ENCODE measurements at places on chromosomes 4 and X.
A peak's percentile ranks its signal among the peaks of the same experiment; 100 is the strongest.

- no peak overlapping the region for H3K4me3 ChIP-seq
- DNase-seq: peak; percentile 88
- H3K27ac ChIP-seq: no peak overlapping the region
- H3K4me1 ChIP-seq: peaks cover 4% of the 10 kb centered on the region
- no peaks in the 10 kb centered on the region for H3K36me3 ChIP-seq
Observed at GRCh38 chr4:11914406-11914805, 485.7 kb upstream of the HS3ST1 start.

GRCh38 chrX:48532161-48532560 lies 7.4 kb upstream of the TBC1D25 start:
- DNase-seq: no peak
- H3K4me3 ChIP-seq: no peak overlapping the region
- no peaks in the 10 kb centered on the region for H3K4me1 ChIP-seq

- H3K27ac ChIP-seq: no peak overlapping the region
- DNase-seq: no peak
- H3K36me3 ChIP-seq: no peaks in the 10 kb centered on the region
- H3K27me3 ChIP-seq: no peaks in the 10 kb centered on the region
- no peaks in the 10 kb centered on the region for H3K4me1 ChIP-seq
Observed at GRCh38 chr4:186958726-186959350, 235.2 kb upstream of the FAT1 start.

DNA sequence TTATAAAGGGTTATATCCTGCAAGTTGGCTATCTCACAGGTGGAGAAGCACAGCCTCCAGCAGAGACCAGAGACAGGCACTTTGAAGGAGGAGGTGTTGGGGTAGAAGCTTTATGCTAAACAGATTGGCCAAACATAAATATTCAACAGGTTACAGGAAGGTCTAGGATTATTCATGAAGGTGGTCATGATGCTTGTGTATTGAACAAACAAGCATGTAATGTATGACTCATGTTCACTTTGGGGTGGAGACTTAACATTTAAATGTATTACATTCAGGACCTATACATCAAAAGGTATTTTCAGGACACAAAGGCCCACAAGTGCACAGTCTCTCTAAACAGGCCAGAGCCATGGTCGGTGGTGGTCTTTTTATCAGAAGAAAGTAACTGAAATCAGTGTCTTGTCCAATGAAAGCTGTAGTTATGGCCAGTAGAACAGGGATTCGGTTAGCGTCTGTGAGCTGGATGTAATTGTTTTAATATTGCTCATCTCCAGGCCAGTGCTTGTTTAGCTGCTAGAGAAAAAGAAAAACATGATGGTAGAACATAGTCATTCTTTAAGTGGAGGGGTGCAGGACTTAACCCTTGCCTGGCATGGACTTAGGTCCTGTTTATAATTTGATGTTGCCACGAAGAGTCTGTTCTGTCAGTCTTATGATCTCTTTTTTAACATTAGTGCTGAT lies 555.2 kb upstream of the PCDH10 start:
- no peak overlapping the region for H3K4me3 ChIP-seq
- H3K4me1 ChIP-seq: no peaks in the 10 kb centered on the region
- no peaks in the 10 kb centered on the region for H3K36me3 ChIP-seq
- no peak for DNase-seq
- H3K27me3 ChIP-seq: no peaks in the 10 kb centered on the region

DNA sequence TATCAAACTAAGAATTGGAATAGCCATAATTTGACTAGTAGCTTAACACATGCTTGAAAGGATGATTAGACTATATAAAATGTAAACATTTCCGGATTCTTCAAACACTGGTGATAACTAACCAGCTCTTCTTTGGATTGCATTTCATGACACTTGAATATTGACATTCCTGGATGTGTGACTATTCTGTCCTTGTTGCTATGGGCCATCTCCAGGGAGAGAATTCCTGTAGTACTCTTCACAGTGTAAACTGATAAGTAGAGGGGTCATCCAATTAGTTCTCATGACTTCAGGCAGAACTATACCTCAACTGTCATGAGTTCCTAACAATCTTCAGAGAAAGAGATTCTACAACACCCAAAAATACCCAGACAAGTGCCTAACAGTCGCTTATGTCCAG lies 1026.7 kb upstream of the TENM3 start:
- H3K27ac ChIP-seq: no peak overlapping the region
- H3K4me3 ChIP-seq: no peak overlapping the region
- H3K36me3 ChIP-seq: no peaks in the 10 kb centered on the region
- H3K27me3 ChIP-seq: no peaks in the 10 kb centered on the region

- no peaks in the 10 kb centered on the region for H3K36me3 ChIP-seq
- no peaks in the 10 kb centered on the region for H3K27me3 ChIP-seq
- no peak for DNase-seq
Observed at GRCh38 chr4:145347684-145348083, 134.0 kb upstream of the SMAD1 start.

DNA sequence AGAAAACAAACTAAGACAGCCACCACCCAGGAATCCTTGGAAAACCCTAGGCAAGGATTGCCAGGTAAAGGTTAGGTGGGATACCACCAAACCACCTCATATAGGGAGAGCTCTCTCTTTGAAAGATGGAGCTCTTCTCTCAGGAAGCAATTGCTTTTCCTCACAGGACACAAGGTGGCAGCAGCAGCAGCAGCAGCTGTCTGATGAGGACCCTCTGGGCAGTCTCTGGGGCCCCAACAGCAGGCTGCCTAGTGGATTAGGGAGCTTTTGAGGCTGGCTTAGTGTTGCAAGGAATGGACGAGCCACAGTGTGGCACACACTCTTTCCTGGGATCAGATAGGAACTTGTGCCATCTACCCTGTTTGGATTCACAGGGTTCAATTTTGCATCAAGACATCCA lies 41.4 kb upstream of the CHRDL1 start:
- no peaks in the 10 kb centered on the region for H3K36me3 ChIP-seq
- H3K4me1 ChIP-seq: no peaks in the 10 kb centered on the region
- no peak overlapping the region for H3K27ac ChIP-seq
- no peak overlapping the region for H3K4me3 ChIP-seq

GRCh38 chrX:153782313-153782712 lies 1.5 kb downstream of the SRPK3 start:
- H3K4me3 ChIP-seq: no peak overlapping the region
- H3K4me1 ChIP-seq: no peaks in the 10 kb centered on the region
- H3K27me3 ChIP-seq: no peaks in the 10 kb centered on the region
- H3K36me3 ChIP-seq: no peaks in the 10 kb centered on the region
- no peak overlapping the region for H3K27ac ChIP-seq

DNA sequence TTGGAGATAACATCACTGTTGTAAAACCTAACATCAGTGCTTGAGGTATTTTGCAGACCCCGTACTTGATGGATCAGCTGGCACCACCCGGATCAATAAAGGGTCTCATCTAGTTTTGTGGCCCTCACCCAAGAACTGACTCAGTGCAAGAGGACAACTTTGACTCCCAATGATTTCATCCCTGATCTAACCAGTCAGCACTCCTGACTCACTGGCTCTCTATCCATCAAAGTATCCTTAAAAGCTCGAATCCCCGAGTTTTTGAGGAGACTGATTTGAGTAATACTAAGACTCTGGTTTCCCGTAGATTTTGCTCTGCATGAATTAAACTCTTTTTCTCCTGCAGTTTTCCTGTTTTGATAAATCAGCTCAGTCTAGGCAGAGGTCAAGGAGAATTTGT lies 2498.1 kb downstream of the PCDH7 start:
- H3K4me1 ChIP-seq: peaks cover 14% of the 10 kb centered on the region
- no peaks in the 10 kb centered on the region for H3K27me3 ChIP-seq
- H3K4me3 ChIP-seq: no peak overlapping the region
- H3K36me3 ChIP-seq: 0 out of 2 replicates have a peak, but pooled peaks cover 4% of the 10 kb centered on the region

GRCh38 chrX:46686003-46686645 lies 72.8 kb downstream of the SLC9A7 start:
- no peak overlapping the region for H3K27ac ChIP-seq
- H3K4me1 ChIP-seq: no peaks in the 10 kb centered on the region
- no peaks in the 10 kb centered on the region for H3K27me3 ChIP-seq

- no peak overlapping the region for H3K27ac ChIP-seq
- H3K36me3 ChIP-seq: no peaks in the 10 kb centered on the region
Observed at GRCh38 chrX:3738509-3738908, 25.1 kb upstream of the PRKX start.

Measured in GM23338 (cell line).